ENCODE measurements at places on chromosomes 12 and 14.

DNA sequence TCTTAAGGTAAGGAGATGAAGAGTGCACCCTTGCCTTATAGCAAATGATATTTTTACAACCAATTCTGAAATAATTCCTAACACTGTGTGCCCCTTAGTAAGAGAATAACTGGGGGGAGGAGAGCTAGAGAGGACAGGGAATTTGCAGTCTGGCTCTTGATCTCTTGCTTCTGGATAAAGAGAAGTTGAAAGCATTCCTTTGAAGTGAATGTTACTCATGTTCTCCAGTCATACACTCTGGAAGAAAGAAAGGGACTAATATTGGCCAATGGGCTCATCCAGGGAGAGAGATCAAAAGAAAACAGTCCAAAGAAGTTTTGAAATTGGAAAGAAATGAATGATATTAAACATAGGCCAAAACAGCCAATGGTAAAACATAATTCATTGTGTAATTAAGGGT lies 25.3 kb downstream of the C12orf75 start:
- no peak for DNase-seq

- no peak for DNase-seq
Measured at GRCh38 chr14:78307671-78308070, 137.5 kb downstream of the NRXN3 start.

GRCh38 chr12:29889737-29890136 lies 106.0 kb upstream of the TMTC1 start:
- DNase-seq: no peak

GRCh38 chr12:25972783-25973182 lies 14.3 kb downstream of the RASSF8 start:
- no peak for DNase-seq

DNA sequence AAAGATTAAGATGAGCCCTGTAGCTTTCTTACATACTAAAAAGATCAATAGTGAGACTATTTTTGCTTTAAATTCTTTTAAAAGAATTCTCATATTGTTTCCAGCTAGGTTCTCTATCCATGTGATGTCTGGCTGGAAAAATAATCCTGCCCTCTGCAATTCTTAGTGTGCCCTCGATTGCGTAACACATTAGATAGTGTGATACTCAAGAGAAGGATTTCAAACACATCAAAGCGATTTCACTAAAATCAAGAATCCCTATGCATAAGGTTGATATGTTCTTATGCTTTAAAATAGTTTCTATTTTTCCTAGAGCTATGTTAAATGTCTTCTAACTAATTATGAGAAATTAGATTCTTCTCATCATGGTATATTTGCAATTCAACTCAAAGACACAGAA lies 127.3 kb upstream of the PLEKHA5 start:
- no peak for DNase-seq

Data from stimulated activated CD8-positive, alpha-beta memory T cell treated with anti-CD3 and anti-CD28 coated beads, Interleukin-12 subunit alpha, Interleukin-12 subunit beta, amount 100 ng/mL, for 4 hours (primary cell).